ENCODE measurements at places on chromosomes 3 and 15.

DNA sequence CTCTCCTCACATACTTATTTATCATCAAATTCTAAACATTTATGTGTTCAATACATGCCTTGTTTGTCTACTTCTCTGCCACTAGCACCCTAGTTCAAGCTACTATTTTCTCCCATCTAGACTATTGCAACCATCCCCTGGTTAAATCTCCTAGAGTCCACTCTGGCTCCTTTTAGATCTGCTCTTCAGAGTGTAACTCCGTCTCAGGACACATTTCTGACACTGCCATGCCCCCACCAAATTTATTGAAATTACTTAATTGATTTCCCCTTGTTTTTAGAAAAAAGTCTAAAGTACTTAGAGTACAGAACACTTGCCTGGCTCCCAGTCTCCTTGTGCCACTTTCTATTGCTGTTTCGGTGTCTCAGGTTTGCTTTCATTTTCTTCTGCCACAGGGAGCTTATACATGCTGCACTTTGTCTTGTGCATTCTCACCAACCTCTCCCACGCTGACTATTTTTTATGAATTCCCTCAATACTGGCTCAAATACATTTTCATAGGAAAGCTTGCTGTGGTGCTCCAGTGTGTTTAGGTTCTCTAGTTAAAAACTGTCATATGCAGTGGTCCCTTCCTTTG, 792.3 kb downstream of the DIPK2A start:
- no peak for DNase-seq

DNA sequence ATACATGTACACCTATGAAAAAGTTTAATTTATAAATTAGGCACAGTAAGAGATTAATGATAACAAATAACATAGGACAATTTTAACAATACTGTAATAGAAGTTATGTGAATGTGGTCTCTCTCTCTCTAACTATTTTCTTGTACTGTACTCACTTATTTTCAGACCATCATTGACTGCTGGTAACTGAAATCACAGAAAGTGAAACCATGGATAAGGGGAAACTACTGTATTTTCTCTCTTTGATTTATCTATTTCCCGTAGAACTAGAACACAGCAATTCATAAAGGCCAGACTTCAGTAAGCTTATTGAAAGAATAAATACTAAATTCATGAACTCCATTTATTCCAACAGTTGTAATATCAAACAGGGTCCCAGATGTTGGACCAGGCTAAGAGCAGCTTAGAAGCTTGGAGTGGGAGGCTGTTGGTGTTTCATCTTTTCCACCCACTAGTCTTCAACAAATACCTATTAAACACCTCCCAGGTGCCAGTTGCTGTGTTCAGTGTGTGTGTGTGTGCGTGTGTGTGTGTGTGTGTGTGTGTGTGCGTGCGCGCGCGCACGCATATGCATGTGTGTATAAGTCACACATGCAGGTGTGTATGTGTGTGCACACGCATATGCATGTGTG, 235.4 kb downstream of the FOXP1 start:
- no peak for DNase-seq

DNA sequence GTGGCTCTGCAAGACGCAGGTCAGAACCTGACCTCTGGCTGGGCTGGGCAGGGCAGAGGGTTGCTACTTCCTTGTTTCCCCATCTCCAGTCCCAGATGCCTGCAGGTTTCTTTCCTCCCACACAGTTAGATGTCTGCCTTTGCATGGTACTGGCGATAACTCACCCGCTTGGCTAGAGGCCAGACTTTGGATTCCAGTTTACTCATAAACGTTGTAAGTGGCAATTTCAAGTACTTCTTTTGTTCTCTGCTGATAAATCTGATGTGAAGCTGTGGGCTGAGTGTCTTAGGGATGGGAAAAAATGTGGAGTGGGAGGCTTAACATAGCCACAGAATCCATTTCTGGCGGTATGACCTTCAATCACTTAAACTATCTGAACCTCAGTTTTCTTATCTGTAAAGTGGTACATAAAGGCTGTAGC, 194.2 kb downstream of the EBLN2 start:
- no peak for DNase-seq

DNA sequence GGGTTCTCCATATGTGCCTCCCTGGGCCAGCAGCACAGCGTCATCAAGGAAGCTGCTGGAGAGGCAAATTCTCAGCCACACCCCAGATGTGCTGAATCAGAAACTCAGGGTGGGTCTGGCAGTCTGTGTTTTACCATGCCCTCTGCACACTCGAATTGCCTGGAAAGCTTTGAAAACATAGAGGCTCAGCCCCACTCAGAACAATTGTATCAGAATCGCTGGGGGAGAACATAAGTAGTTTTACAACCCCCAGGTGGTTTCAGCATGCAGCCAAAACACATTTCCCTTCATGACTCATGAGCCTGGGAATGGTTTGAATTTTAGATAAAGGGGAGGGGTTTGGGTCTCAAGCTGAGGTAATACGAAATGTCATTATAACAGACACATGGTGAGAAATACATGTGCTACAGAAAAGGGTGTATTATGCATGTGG, 9.6 kb downstream of the TGM4 start:
- DNase-seq: no peak

DNA sequence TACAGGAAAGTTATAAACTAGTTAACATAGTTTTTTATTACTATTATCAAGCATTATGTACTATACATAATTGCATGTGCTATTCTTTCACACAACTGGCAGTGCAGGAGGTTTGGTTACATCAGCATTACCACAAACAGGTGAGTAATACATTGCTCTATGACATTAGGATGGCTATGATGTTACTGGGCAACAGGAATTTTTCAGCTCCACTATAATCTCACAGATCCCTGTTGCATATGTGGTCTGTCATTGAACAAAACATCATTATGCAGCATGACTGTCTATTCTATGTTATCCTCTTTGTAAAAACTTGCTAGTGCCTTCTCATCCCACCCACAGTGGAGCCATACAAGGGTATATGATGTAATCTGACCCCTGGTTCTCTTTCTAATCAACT, 36.5 kb upstream of the PDZRN3 start:
- DNase-seq: no peak

GRCh38 chr3:28267984-28268849, 26.8 kb downstream of the CMC1 start:
- no peak for DNase-seq

- no peak for DNase-seq
Measured at GRCh38 chr3:97347780-97348179, 416.8 kb upstream of the ARL6 start.

- DNase-seq: no peak
Measured at GRCh38 chr3:128210711-128211110, 57.4 kb downstream of the EEFSEC start.

- DNase-seq: no peak
Measured at GRCh38 chr15:75179746-75180140, 21.9 kb upstream of the C15orf39 start.
